A549 treated with dexamethasone at 1 μM for 4 hours (cell line): ENCODE measurements at places on chromosomes 16 and 17. TPM values are rescaled to one million over a fixed set of nuclear protein-coding genes. Genes with fewer than 3 reads are reported as not detected.

Gene PRAC1
- not detected in 5 replicates for total RNA-seq

Gene ATF7IP2
- 9.6 to 11.3 TPM (median 10.7 TPM) in 5 replicates for total RNA-seq

Gene IL17C
- not detected in 5 replicates for total RNA-seq

Gene ARHGAP23
- total RNA-seq, result 54.9 to 79.5 TPM (median 68.3 TPM) in 5 replicates

Gene LIMD2
- total RNA-seq, result 8.1 to 11.2 TPM (median 8.9 TPM) in 5 replicates

Gene CCL16
- not detected in 5 replicates for total RNA-seq
